ENCODE measurements at places on chromosomes 5 and 9.
A peak's percentile ranks its signal among the peaks of the same experiment; 100 is the strongest.

GRCh38 chr9:94833802-94834201, 107.3 kb downstream of the AOPEP start:
- DNase-seq: no peak

DNA sequence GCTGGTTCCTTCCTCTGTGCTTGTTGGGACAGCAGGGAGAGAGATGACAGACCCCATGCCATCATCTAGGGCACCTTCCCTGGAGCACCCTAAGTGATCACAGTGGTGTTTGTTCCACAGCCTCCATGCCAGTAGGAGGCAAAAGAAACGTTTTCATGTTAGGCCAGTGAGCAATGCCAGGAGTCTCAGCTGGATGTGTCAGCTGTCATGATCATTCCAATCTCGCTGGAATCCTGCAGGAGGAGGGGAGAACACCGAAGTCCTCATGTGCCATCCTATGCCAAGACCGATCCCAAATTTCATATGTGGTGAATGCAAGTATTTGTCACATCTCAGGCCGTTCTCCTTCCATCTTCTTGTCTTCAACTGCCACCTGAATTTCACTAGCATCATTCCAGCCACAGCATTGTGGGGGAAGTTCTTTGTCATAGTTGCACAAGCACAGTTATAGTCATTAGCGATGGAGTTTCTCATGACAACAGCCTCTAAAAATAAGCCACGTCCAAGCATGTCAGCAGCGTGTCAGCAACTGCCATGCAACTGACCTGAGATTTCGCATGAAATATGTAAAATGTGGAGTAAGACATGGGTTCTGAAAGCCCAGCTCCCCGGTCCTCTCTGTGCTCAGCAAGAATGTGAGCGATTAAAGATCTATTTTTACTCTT, 97.2 kb upstream of the DNAH5 start:
- DNase-seq: no peak

- DNase-seq: no peak
Measured at GRCh38 chr5:77306531-77306930, 96.1 kb downstream of the PDE8B start.

DNA sequence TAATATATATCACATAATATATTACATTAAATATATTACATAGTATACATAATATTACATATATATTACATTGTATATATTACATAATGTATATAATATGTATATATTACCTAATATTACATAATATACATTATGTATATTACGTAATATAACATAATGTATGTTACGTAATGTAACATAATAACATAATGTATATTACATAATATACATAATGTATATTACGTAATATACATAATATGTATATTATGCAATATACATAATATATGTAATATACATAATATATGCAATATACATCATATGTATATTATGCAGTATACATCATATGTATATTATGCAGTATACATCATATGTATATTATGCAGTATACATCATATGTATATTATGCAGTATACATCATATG, 19.1 kb downstream of the CYLC2 start:
- DNase-seq: no peak

DNA sequence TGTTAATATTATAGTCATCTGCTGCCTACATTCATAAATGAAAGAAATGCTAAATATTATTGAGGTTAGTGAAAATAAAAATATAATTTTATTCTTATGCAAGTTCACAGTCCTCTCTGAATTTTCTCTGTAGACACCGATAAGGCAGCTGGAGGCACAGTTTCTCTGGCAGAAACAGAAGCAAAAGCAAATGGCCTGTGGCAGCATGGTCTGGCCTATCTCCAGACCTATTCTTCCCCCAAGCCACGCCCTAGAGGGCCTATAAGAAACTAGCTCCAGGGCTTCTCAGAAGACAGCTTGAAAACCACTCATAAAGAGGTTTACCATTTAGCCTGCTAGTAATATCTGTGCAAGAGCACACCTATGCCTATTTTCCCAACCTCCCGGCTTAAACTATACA, 28.4 kb downstream of the MRPS27 start:
- DNase-seq: no peak

- DNase-seq: no peak
Measured at GRCh38 chr5:128092144-128092543, 8.6 kb downstream of the SLC12A2 start.

GRCh38 chr5:129177451-129177850, 82.9 kb downstream of the ISOC1 start:
- no peak for DNase-seq

GRCh38 chr9:113602126-113603047, 138.9 kb downstream of the RGS3 start:
- peak; percentile 74 for DNase-seq

GRCh38 chr9:38445154-38446043, 21.1 kb upstream of the IGFBPL1 start:
- no peak for DNase-seq

DNA sequence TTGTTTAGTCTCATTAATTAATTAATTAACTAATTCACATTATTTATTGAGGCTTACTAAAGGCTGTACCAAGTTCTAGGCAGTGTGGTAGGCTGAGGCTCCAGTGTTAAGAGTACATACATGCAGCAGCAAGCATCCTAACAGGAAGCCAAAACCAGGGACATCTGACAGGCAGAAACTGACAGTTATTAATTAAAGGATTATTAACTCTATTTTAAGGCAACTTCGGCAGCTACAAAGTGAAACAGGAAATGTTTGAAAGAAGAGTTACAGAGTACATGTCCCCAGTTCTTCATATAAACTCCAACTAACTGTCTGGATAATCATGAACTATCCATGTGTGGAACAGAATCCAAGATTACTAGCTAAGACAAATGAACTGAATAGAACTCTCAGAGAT, 39.3 kb upstream of the GABRB2 start:
- DNase-seq: no peak

DNA sequence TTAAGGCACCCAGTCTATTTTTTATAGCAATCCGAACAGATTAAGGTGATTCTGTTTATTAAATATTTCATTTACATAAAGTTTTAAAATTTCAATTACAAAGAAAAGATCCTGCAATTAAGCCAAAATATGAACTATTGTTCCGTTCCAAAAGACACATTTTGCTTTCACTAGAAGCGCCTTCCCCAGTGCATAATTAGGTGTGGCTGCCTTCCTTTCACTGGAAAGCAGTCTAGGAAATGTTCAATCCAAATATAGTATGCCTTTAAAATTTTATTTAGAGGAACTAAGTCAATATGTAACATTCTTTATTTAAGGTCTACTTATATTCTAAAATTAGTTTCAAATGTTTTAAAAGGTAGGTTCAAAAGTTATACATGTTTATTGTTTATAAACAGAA, 7.6 kb downstream of the CTNNAL1 start:
- DNase-seq: no peak

DNA sequence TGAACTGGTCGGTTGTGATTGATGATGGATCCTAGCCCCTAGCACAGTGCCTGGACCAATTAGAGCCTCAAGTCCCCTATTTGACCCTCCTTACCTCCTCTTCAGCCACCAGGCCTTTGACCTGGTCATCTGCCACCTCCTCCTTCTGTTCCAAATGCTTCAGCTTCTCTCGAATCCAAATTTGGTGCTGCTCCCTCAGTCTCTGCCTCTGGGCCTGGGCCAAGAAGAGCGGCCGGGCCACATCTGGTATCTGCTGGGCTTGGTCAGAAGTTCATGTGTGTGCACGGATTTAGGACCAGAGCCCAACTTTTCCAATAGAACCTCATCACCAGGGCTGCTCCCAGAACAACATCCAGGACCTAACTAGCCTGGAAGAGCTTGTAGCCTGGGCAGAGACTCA, 6.5 kb downstream of the SLC35A4 start:
- no peak for DNase-seq

Data from stimulated activated CD8-positive, alpha-beta memory T cell treated with anti-CD3 and anti-CD28 coated beads, Interleukin-15, amount 100 ng/mL, for 48 hours (primary cell).